Endodermal cell (in vitro differentiated cells): ENCODE measurements at places on chromosomes 6 and 20. TPM values are rescaled to one million over a fixed set of nuclear protein-coding genes. Genes with fewer than 3 reads are reported as not detected.

SAMD10 gene
- 3.2 to 7.2 TPM (median 5.6 TPM) in 3 replicates for total RNA-seq

TMC2 gene
- 0.21 to 0.24 TPM in 2 of 3 replicates, not detected in the other for total RNA-seq

SYNGAP1 gene
- total RNA-seq = 93.5 to 102 TPM (median 94.2 TPM) in 3 replicates

SLC35F1 gene
- total RNA-seq = 12.1 to 13.2 TPM (median 12.8 TPM) in 3 replicates

PNLDC1 gene
- total RNA-seq = not detected in 3 replicates

ZNF334 gene
- total RNA-seq = 20.6 to 31.8 TPM (median 31.7 TPM) in 3 replicates

- H3K4me3 ChIP-seq = peak overlapping the region; percentile 75
- peaks cover 58% of the 10 kb centered on the region for H3K27me3 ChIP-seq
- peak; percentile 92 for DNase-seq
- H3K4me1 ChIP-seq = no peaks in the 10 kb centered on the region
- no peak overlapping the region for H3K27ac ChIP-seq
Observed at GRCh38 chr20:35600993-35601973, 14.3 kb upstream of the SPAG4 start.

GRCh38 chr20:10448270-10449156 is 13.4 kb downstream of the SLX4IP start:
- peak; percentile 60 for DNase-seq
- no peaks in the 10 kb centered on the region for H3K27me3 ChIP-seq
- H3K36me3 ChIP-seq = no peaks in the 10 kb centered on the region
- H3K27ac ChIP-seq = no peak overlapping the region

DNA sequence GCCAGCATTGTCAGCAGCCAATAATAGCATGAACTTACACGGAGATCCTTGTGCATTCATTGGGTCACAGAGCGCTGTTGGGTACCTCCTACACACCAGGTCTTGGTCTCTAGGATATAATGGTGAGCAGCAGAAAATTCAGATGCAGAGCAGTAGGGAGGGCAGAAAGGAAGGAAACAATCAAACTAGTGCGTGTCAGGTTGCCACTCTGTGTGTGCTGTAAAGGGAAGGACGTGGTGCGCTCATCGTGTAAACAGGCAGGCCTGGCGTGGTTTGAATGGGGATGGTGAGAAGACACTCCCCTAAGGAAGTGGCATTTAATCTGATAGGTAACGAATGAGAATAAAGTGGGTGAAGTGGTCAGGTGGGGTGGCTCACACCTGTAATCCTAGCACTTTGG is 336.4 kb downstream of the CDH26 start:
- no peak for DNase-seq
- H3K4me3 ChIP-seq = no peak overlapping the region
- no peaks in the 10 kb centered on the region for H3K36me3 ChIP-seq
- H3K27me3 ChIP-seq = no peaks in the 10 kb centered on the region

GRCh38 chr6:31116661-31117385 is 2.2 kb downstream of the PSORS1C1 start:
- DNase-seq = no peak
- H3K36me3 ChIP-seq = no peaks in the 10 kb centered on the region
- H3K4me1 ChIP-seq = peaks cover 9% of the 10 kb centered on the region
- no peak overlapping the region for H3K4me3 ChIP-seq
- H3K27me3 ChIP-seq = no peaks in the 10 kb centered on the region

GRCh38 chr6:10099529-10100140 is 315.2 kb downstream of the TFAP2A start:
- peaks cover 35% of the 10 kb centered on the region for H3K27me3 ChIP-seq
- DNase-seq = no peak

- no peak overlapping the region for H3K4me3 ChIP-seq
- H3K4me1 ChIP-seq = no peaks in the 10 kb centered on the region
- H3K27ac ChIP-seq = no peak overlapping the region
- no peaks in the 10 kb centered on the region for H3K36me3 ChIP-seq
Observed at GRCh38 chr6:41367700-41368099, 32.3 kb downstream of the NCR2 start.

- no peaks in the 10 kb centered on the region for H3K36me3 ChIP-seq
- no peak overlapping the region for H3K27ac ChIP-seq
- H3K4me3 ChIP-seq = no peak overlapping the region
- no peaks in the 10 kb centered on the region for H3K27me3 ChIP-seq
Observed at GRCh38 chr6:5956939-5957338, 49.8 kb downstream of the NRN1 start.
